Occipital lobe (tissue), 3 donors: ENCODE measurements at places on chromosomes 3 and 15. TPM values are rescaled to one million over a fixed set of nuclear protein-coding genes. Genes with fewer than 3 reads are reported as not detected.

GRCh38 chr3:115848641-115849040 is 225.3 kb downstream of the GAP43 start:
- DNase-seq: no peak

DNA sequence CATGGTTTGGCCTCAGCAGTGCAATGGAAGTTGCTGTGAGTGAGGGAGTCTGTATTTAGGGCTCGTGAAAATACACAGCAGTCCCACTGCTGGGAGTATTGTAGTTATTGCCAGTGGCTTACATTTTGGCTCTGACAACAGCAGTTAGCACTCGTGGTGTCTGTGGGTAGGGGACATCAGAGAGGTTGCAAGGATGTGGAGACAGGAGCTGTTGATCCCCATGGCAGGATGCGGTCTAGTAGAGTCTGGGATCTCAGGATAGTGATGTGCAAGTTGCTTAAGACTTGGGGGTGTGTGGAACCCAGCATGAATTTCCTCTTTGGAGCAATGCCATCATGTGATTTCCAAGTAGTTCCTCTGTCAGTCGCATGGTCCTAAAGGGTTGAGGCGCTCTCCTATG is 59.9 kb downstream of the GALK2 start:
- DNase-seq: no peak

DNA sequence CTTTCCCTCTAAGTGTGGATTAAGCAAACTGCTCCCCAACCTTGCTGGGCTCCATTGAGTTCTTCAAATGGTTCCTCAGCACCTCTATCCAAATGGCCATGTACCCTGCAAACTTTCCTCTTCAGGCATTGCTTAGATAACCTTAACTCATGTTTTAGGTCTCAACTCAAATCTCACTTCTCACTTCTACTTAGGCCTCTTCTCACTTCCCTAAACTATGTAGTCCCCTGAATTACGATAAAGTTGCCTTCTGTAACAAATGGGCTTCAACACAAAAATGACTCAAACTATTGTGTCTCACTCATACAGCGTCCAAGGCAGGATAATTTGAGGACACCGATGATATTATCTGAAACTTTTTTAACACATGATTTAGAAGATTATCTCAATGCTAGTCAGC is 62.4 kb upstream of the STAC start:
- no peak for DNase-seq

Gene SH3GL3
- 186 TPM for total RNA-seq

DNA sequence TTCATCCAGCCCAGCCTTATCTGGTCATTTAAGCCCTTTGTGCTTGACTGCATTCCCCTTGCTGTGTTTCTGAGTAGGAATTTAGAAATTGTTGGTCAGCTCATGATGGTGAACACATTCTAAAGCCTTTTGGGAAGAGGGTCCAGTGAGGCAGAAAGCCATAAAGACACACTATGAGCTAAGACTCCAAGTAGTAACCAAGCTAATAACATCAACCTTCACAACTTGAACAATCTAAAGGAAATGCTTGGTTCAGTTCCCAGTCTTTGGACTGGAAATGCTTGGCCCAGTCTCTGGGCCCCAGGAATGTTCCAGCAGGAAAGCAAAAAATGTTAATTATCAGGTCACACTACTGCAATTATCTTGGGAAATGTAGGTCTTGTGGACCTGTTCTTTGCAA is 7.7 kb downstream of the PLSCR1 start:
- DNase-seq: no peak

GRCh38 chr15:53324061-53324460 is 435.4 kb downstream of the WDR72 start:
- DNase-seq: no peak

DNA sequence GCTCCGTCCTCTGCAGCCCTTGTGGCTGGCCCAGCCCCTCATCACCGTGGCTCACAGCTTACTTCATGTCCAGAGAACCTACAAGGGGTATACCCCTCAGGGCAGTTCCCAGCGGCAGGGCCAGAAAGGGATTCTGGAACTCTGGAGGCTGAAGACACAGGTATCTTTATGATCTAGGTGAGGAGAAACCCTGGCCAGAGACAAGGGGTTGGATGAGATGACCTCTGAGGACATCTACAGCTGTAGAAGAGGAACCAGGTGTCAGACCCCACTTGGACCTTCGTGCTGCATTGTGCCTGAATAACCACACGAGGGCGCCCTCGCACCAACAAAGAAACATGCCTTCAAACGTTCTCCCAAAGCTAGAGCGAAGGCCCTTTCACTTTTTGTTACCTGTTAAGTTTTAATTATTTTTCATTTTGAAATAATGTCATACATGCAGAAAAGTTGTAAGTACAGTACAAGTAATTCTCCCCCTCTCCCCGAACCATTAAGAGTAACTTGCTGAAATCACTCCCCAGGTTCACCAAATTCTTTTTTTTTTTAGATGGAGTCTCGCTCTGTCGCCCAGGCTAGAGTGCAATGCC is 118.7 kb upstream of the SMAD3 start:
- no peak for DNase-seq

DNA sequence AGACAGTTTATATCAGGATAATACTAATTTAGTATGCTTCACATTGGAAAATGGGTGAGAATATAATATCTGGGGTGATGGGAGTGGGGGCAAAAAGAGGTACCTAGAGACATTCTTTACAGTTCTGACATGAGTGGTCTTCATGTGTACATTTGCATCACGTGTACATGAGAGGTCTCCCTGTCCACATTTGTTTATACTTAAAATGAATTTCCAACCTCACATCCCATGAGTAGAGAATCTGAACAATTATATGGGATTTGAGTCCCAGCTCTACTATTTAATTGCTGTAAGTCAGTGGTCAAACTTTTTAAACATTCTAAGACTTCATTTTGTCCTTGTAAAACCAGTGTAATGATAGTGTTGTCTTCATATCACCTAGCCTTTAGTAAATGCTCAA is 408.4 kb downstream of the NAALADL2 start:
- DNase-seq: no peak

GRCh38 chr15:26870346-26870745 is 3.5 kb downstream of the GABRA5 start:
- no peak for DNase-seq

- DNase-seq: no peak
Observed at GRCh38 chr3:127714125-127714571, 41.4 kb downstream of the ABTB1 start.

DNA sequence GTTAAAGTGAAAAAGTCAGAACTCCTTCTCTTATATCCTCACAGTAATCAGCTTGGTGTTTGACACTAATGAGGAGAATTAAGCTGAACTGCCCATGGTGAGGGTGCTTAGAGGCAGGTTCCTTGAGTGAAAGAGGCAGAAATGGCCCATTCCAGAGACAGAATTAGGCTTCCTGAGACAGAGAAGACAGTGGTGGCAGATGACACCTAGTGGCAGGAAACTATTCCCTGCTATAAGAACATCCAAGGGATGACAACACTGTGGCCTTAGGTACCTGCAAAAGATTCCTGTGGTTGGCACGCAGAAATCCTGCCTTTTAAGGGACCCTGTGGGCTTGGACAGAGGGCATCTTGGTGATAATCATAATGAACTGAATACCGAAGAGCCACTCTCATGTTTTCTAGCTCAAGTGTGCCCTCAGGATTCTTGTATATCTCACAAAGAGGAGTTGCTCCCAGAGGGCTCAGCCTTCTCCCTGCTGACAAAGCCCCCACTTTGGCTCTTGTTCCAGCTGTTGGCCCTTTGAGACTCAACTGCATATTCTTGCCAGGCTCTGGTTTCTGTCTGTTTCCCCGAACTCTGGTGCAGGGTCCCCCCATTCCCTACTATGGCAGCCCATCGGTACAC is 56.0 kb downstream of the KBTBD12 start:
- DNase-seq: peak; percentile 32

DNA sequence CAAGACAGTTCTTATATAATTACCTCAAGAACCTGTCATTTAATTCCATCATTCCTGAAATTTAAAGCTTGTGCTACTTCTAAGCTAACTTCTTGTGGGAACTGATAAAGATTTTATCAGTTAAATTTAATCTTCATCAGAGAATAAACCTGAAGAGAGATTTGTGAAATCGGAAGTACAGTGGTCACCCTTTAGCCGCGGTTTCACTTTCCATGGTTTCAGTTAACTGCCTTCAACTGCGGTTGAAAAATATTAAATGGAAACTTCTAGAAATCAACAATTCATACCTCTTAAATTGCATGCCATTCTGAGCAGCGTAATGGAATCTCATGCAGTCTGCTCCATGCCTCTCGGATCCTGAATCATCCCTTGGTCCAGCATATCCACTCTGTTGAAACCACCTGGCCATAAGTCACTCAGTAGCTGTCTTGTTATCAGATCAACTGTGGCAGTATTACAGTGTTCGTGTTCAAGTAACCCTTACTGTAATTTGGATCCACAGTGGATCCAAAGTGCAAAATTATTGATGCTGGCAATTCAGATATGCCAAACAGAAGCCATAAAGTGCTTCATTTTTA is 626.1 kb downstream of the CADM2 start:
- DNase-seq: no peak

Gene SERPINI2
- 2.0 TPM for total RNA-seq

- no peak for DNase-seq
Observed at GRCh38 chr3:138678086-138678485, 69.5 kb downstream of the FAIM start.

Gene ERC2
- total RNA-seq: 59.7 TPM

Gene GOLGA8G
- total RNA-seq: not detected

- no peak for DNase-seq
Observed at GRCh38 chr15:84001655-84002054, 233.9 kb upstream of the GOLGA6L4 start.

Gene P2RY12
- 49.8 TPM for total RNA-seq

DNA sequence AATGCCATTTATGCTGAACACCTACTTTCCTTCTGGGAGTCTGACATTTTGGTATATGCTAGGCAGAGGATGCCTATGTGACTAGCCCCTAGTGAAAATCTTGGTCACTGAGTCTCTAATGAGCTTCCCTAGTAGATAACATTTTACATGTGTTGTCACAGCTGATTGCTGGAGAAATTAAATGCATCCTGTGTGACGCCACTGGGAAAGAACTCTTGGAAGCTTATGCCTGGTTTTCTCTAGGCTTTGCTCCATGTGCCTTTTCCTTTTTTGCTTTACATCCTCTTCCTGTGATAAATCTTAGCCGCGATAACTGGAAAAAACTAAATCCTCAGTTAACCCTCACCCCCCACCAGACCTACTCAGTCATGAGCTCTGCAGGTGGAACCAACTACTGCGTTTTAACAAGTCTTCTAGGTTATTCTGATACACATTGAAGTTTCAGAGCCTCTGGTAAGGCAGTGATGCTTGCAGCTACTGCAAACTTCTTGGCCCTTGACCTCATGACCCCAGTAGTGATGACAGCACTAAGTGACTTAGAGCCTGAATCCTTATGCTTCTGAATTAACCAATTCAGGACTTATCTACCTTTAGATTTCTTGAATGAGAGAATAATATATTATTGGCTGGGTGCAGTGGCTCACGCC is 292.4 kb upstream of the SOX14 start:
- no peak for DNase-seq

Gene ALDH1A2
- 6.1 TPM for total RNA-seq

Gene TUSC7
- not detected for total RNA-seq

Gene MED12L
- 6.1 TPM for total RNA-seq

DNA sequence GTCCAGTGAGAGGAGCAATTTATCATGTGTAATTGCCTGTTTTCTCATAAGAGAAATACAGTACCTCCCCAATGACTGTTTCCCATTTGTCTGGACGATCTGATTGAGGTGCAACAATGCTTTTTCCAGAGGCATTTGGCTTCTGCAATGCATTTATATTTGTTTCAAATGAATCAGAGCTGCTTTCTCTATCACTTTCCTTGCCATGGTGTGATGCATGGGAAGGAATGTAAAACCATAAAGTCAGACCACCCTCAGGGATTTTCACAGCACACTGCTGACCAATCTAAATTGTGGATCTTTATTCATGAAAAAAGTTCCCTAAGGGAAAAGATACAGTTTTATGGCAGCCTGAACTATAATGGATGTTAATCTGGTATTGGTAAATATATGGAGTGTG is 333.0 kb downstream of the ZNF385D start:
- no peak for DNase-seq

DNA sequence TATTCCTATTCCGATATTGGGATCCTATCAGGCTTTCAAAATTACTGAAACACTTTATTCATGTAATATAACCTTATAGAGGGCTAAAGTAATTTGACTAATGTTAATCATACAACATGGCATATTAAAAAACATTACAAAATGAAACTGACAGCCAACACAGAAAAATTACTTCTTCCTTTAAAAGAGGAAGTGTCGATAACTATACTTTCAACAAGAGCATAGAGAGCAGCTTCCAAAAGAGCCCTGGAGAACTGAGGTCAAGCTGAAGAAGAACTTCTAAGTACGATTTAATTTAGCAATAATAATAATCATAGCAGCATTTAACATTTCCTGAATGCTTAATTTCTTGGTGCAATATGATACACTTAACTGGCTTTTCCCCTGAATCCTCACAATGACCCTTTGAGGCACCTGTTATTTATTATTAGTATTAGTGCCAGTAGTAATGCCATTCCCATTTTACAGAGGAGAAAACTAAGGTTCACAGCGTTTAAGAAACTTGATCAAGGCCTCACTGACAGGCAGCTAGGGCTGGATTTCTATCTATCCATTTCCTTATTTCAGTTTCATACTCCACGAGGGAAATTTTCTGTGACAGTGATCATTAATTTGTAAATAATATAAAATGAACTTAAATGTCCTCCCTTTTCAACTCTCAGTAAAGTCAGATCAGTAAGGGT is 181.6 kb downstream of the CFAP20DC start:
- DNase-seq: no peak

GRCh38 chr3:129878355-129878754 is 15.2 kb downstream of the TMCC1 start:
- DNase-seq: no peak

DNA sequence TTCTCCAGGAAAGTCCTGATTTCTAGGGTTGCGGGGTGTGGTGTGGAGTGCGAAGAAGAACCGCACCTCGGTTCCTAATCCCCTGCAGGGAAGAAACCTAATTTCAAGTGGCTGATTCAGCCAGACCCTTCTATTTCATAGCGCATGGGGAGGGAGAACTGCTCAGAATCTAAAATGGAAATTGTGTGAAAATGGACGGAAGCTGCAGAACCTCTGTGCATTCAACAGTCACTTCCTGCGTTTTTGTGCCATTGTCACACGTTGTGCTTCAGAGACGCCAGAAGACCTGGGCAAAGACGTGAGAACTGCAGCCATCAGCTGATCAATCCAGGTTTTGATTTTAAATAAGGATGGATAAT is 1.2 kb downstream of the SIDT1 start:
- DNase-seq: peak; percentile 25

GRCh38 chr3:172126741-172127140 is 87.4 kb downstream of the FNDC3B start:
- DNase-seq: no peak

Gene GABRR3
- total RNA-seq: not detected

- no peak for DNase-seq
Observed at GRCh38 chr3:126151562-126152302, 28.7 kb downstream of the ALDH1L1 start.

- no peak for DNase-seq
Observed at GRCh38 chr3:44416031-44417030, 61.1 kb downstream of the ZNF445 start.

DNA sequence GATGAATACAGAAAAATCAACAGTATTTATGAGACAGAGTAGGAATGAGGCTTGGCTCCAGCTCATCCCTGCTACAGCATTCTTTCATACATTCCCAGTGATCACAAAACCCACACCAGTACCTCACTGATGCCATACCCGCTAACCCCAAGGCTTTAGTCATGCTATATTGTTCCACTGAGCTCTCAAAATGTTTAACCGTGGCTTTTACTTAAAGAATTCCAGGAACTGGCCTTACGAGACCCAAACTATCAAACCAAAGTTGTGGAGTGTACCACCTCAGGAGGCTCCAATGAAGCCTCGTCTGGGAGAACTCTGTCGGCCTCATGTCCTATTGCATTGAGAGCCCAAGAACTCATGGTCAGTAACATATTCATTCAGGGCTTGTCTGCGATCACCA is 278.9 kb downstream of the ULK4 start:
- DNase-seq: no peak
